ENCODE measurements at places on chromosomes 4 and X.

DNA sequence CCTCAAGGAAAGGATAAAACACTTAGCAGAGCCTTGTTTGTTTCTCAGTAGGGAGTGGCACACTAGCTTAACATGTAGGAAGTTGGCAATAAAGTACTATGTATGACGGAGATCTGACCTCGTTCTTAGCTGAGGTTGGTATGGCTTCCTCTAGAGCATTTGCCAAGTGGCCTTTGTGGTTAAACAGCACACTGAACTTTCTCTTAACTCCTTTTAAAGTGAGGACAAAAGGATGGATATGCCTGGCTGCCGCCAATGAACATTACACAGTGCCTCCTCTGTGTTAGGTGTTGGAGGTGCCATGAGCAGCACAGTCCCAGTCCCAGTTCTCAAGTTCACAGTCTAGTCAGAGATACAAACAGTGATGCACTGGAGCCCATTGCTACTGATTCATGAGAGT is 54.4 kb downstream of the VGLL1 start:
- DNase-seq = no peak

DNA sequence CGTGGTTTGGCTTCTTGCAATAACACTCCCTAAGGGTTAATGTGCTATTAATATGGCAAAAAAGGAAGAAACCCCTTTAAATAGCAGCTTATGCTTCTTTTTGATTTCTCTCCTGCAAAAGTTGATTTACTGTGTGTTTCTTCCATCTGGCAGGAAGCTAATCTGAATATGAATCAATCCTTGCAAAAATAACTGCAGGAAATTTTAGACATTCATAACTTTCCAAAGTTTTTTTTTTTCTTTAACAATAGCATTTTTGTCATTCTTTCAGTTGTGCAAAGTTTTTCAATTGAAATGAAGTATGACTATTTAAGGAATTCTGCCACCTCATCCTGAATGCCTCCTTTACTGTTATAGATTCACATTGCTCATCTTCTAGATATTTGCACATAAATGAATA is 115.6 kb downstream of the SPANXA1 start:
- DNase-seq = no peak

GRCh38 chrX:28303486-28303885 is 283.8 kb upstream of the IL1RAPL1 start:
- no peak for DNase-seq

DNA sequence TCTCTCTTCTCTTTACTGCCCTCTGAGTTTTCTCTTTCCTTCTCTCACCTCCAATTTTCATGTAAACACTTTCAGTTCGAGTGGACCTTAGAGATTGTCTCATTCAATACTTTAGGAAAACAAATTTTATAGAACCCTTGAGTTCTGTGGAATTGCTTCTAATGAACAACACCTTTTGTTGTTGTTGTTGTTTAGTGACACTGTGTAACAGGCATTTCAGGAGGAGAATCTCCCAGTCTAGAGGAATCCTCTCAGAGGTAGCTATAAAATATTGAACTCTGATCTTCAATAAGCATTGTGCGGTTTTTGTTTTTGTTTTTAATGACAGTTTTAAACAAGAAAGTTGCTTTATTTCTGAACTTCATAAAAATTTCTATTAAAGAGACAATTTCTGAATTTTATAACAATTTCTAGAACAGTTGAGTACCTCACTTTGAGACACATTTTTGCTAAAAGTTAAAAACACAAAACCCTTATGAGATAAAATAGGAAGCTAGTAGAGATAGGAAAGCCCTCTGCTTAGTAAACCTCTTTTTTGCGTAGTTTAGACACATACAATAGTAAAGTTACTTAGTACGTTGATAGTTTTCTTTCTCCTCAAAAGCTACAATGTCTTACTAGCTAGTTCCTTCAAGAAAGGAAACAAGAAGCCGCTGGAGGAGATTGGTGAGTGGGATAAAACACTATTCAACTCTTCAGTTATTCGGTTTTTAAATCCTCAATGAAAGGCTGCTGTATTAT is 38.8 kb downstream of the CLCN3 start:
- DNase-seq = no peak

GRCh38 chr4:129378364-129378763 is 282.4 kb downstream of the C4orf33 start:
- no peak for DNase-seq

DNA sequence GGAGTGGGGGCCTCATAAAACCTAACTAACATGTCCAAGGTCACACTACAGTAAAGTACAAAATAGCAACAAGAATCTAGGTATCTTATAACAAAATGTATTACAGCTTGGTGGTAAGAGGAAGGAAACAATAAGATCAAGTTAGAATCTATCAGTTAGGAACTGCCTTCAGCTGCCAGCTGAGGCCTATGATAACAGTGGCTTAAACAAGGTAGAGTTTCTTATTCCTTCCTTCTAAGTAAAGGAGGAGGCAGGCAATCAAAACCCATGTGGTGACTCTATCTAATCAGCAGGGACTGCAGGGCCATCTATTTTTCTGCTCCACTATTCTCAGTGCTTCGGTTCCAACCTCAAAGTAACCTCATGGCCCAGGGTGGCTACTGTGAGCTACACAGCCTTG is 10.9 kb downstream of the SH3D19 start:
- DNase-seq = no peak

DNA sequence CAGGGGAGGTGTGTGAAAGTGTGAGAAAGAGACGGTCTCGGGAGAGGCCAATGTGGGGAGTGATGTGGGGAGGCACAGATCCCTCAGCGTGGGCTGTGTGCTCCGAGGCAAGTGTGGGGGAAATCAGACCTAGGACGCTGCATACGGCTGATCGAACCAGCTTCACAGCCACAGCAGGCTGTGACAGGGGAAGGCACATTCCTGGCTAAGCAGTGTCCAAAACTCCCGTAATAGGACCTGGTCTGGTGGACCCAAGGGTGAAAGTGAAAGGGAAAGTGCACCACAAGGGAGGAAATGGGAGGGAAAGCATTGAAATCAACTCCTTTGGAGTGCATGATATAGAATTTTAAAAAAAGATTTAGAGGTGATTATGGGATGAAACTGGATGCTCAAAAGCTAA is 10.9 kb upstream of the RHOXF2 start:
- DNase-seq = no peak

- no peak for DNase-seq
Measured at GRCh38 chr4:54447304-54447703, 210.5 kb upstream of the KIT start.

GRCh38 chrX:67665583-67665982 is 121.8 kb downstream of the AR start:
- DNase-seq = no peak

DNA sequence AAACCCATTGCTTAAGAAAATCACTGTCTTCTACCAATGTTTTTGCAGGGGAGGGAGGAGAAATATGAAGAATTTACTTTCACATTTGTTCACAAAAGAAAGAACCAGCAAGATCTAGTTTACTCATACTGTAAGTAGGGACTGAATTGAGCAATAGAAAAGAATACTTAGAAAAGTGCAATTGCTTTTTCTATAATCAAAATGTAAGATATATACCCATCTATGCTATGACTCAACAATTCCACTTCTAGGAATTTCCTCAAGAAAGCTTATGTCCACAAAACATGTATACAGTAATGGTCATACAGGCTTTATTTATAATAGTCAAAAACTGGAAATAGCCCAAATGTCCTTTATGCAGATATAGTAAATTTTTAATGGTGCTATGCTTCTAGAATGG is 196.4 kb downstream of the LRBA start:
- no peak for DNase-seq

- DNase-seq = no peak
Measured at GRCh38 chr4:22463179-22463578, 52.7 kb downstream of the ADGRA3 start.

GRCh38 chrX:122914256-122914655 is 269.8 kb upstream of the GRIA3 start:
- DNase-seq = no peak

- DNase-seq = no peak
Measured at GRCh38 chrX:1099146-1099770, 113.2 kb downstream of the CRLF2 start.

GRCh38 chr4:173958445-173958844 is 325.0 kb downstream of the FBXO8 start:
- DNase-seq = no peak

DNA sequence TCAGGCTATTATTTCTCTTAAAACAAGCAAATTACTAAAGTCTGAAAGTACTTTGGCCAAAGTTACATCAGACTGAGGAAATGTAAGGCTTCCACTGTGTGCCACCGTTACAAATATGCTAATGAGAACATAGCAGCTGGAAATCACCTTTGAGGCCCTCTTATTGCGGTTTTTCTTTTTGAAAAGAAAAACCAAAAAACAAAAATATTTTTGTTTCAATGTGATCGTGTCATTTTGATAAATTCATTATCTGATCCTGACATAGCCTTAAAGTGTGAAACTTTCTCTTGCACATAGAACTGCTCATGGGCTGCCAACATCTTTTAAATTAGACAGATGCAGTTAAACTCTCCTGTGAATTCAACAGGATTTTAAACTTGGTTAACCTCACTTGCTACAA is 2.8 kb upstream of the TIFA start:
- no peak for DNase-seq

DNA sequence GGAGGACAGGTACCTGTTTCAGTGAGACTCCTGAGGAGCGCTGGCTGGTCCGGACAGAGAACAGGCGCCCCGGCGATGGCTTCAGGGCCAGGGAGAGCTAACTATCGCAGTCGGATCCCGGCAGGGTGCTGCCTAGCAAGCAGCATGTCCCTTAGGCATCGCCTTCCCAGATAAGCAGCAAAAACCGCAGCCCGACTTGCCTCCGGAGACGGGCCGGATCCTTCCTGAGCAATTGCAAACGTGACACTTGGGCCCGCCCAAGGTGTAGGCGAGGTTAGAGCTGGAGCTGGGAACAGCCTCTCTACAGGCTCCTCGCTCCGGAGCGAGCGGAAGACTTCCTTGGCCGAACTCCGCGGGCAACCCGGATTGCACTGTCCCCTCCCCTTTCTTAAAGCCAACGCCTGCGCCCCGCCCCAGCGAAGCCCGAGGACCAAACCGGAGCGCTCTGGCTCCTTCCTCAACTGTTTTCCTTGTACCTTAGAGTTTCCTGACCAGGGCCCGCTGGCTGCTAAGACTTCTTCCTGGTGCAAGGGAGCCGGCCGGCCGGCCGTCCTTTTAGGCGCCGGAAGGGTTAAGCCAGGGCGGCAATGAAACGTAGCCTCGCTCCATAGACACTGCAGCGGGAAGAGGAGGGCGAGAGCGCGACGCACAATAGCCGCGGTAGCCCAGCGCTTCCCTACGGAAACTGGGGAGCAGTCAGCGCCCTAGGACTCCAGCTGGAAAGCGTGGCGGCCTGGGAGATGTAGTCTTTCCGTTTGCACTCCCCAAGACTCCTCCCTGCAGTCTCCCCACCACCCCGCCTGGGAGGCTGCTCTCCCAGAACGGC is at the start of gene OPHN1:
Gene OPHN1, minus strand, starts transcription at position 341 of the 826 bp plus-strand sequence. CDS start 475 bp downstream, outside the sequence.
- no peak for DNase-seq

- DNase-seq = no peak
Measured at GRCh38 chr4:42420140-42420539, 22.9 kb downstream of the SHISA3 start.

GRCh38 chr4:7189475-7190277 is 2.7 kb upstream of the SORCS2 start:
- DNase-seq = no peak

DNA sequence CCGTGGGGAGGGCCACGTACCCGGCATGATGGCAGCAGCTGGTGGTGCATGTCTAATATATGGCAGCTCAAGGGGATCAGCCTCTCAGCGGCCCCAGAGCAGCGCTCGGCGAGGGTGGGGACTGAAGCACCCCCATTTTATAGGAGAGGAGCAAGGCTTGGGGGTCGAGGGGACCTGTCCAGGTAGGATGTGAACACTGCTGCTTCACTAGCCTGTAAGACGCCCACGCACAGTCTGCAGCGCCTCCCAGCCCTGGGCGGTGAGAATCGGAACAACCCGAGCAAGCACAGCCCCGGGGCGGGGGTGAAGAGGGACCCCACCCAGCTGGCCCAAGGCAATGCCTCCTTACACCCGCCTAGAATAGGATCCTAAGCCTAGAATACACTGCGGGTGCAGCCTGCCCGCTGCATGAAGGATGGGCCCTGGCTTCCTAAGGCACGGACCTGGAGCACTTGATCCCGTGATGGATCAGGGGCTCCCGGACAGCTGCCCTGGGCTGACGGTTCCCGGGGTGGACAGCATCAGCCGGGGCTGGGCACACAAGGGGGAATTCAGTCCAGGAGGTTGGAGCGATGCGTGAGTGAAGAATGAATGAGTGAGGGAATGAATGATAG is 17.6 kb downstream of the ADRA2C start:
- no peak for DNase-seq

DNA sequence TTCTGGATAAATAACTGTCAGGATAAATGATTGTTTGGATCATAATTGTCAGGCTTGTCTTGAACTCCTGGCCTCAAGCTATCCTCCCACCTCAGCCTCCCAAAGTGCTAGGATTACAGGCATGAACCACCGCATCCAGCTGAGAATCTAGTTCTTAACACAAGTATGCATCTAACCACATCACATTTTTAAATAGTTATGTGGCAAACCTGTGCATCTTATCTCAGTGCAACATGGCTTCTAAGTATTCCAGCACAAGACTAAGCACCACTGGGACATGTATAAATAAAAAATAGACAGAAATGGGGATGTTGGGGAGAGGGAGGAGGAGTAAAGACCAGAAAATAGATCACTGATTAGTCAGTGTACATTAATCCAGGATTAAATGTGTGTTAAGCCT is 74.7 kb upstream of the TBL1X start:
- DNase-seq = no peak

DNA sequence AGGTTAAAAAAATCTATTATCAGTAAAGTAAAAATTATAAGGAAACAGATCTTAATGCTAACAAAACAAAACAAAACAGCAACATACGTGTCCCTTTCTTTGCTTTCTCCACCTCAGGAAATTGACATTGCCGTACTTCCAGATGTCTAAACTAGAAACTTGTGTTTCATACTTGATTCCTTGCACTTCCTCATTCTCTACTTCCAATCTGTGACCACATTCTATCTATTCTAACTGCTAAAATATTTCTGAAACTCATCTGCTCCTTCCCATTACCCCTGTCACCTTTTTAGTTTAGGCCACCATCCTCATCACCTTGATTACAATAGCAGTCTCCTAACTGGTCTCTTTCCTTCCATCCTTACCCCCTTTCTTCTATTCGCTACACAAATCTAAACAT is 22.5 kb upstream of the RPA4 start:
- DNase-seq = no peak

DNA sequence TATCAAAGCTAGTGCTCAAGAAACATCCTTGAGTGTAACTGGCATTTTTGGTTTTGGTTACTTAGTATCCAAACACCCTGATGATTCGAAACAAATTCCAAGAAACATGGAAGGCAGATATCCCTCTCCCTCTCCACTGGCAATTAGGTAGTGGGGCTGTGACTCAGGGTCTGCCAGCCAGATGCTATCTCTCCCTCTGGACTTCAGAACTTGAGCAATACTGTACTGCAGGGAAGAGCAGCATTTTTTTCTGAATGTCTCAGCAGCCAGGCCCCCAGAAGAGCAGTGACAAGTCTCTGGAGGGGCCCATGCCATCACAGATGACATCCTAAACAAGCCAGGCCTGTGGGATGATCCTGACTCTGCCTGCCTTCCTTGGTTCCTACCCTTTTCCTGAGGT is 37.3 kb upstream of the BCORL1 start:
- no peak for DNase-seq

GRCh38 chr4:57550198-57550597 is 440.0 kb upstream of the IGFBP7 start:
- DNase-seq = no peak
